CD4-positive, alpha-beta T cell (primary cell): ENCODE measurements at places on chromosomes 11 and 22.

GRCh38 chr11:117488996-117489952 is 161.6 kb downstream of the CEP164 start:
- no peak for DNase-seq

DNA sequence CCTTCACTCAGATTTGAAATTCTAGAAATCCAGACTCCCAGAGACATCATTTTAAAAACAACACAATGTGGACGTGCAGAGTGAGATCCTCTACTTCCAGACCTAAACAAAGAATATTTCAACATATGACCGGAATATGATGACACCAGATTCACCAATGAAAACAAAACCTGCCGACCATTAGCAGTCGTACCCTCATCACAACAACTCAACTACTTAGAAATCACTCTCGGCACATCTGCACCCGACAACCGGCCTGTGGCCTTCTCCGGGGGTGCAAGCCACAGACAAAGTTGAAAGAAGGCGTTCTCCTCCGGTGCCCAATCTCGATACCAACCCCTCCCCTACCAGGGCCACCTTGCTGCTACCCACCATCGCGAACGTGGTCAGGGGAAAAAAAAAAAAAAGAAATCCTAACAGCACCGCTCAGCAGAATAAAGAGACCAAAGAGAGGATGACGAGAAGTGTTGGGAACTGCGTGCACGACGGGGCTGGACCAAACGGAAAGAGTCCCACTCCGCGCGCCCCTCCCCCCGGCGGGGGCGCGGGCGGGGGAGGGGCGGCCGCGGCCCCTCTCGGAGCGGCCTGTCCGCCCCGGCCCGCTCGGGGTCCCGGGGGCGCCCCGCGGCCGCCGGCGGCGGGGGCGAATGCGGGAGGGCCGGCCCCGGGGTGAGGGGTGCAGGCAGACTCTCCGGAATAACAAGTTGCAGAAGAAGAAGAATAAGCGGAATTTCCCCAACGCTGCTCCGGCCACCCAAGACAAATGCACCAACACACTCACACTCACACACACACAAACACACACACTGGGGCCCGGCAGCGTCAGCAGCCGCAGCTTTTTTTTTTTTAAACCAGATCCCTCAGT is 1.7 kb downstream of the PHF21A start:
- DNase-seq = peak; percentile 61

DNA sequence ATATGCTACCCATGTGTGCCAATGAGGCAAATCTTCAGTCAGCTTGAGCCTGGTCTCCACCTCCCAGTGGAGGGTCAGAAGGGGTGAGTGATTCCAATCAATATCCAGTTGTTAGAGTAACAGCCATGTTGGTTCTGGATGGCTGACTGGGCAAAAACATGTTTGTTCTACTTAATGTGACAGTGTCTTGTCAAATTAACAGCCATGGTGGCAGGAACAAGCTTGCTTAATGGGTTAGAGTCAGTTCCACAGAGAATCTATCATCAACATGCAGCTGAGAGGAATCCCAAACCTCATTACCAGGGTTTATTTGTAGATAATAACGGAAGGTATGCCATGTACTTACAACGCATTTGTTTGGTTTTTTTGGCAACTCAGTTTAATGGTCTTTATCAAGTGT is 133.2 kb downstream of the SLC17A6 start:
- no peak for DNase-seq

- no peak for DNase-seq
Observed at GRCh38 chr11:86874304-86875056, 74.1 kb downstream of the PRSS23 start.

DNA sequence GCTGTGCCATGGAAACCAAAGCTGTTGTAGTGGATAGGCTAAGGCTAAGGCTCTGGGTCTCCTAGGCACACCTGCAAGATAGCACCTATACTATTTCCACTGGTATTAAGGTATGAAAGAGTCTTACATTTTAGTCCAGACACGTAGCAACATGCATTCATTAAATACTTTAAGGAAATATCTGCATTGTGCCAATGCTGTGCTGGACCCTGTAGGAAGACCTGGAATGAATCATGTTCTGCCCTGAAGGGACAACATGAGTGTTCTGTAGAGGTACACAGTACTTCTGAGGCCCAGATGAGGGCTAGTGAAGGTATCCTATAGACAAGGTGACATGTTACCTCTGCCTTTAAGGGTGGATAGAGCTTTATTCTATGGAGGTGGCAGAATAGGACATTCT is 35.2 kb upstream of the RRM1 start:
- DNase-seq = no peak

- DNase-seq = no peak
Observed at GRCh38 chr11:77370217-77370616, 68.7 kb upstream of the GDPD4 start.

- DNase-seq = no peak
Observed at GRCh38 chr11:61345170-61345610, 12.2 kb downstream of the TKFC start.

- DNase-seq = no peak
Observed at GRCh38 chr11:15539645-15540044, 424.9 kb downstream of the INSC start.

DNA sequence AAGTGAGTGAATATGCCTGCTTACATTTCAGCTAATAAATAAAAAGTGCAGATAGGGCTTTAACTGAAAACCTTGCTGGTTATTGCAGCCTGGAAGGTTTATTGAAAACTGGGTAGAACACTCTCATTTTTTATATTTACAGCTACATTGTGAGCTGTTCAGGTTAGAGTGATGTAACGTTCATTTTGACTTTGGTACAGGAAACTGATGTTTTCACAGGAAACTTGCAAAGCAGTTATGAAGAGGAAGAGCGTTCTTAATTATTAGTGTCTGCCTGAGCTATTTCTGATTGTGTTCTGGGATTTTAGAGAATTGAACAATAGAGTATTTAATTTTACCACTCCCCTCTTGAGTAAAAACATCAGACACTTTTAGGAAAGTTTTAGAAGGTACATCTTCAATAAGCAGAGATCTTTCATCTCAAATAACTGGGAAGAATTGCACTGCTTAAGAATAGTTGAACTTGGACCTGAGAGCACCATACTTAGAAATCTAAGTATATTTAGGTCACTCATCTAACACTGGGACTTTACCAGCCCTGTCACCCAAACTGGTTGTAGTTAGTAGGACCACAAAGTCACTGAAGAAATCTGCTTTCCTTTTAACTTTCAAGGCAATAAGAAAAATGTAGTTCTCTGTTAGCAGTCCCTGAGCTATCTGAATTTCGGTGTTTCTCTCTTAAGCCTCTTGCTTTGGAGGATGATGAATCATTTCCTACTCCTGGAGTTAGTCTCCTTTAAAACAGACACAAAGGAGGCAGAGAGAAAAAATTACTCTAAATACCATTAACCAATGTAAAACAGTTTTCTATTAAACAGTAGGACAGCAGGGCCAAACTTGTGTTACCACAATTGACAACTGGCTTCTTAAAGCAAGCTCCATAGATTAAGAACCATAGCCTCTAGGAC is 128.6 kb upstream of the DDI1 start:
- DNase-seq = no peak

DNA sequence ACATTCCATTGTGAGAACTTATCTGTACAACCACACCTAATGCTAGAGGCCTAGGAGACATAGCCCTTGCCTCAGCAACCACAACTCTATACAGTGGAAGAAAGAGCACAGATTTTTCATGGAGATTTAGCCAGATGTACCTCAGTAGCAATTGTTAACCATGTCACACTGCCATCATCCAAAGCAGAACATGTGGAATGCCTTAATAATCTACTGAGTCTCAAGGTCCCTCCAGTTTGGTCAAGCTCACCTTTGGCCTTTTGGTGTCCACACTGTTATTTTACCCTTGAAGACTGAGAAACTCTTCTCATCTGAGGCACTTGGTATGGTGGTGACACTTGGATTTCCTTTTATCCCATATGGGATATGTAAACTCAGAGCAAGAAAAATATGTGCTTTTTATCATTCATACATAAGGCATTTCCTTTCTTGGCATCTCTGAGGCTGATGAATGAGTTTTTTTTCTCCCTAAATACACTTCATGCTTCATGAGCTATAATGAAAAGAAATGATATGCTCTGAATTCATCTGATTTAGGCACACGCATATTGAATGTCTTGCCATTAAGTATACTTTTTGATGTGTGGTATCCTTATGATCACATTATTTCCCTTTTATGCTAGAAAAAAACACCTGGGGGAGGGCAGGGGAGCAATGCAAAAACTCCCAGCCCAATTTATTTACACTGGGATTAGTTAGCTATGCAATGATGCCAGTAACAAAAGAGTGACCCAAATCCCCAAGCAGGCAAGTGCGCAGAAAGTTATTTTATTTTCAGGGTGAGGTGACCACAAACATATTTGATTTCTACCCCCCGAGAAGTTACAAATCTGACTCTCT is 63.3 kb upstream of the ME3 start:
- DNase-seq = no peak

- no peak for DNase-seq
Observed at GRCh38 chr11:49213026-49213560, 4.7 kb upstream of the FOLH1 start.

- no peak for DNase-seq
Observed at GRCh38 chr11:86793307-86793706, 7.0 kb upstream of the PRSS23 start.

DNA sequence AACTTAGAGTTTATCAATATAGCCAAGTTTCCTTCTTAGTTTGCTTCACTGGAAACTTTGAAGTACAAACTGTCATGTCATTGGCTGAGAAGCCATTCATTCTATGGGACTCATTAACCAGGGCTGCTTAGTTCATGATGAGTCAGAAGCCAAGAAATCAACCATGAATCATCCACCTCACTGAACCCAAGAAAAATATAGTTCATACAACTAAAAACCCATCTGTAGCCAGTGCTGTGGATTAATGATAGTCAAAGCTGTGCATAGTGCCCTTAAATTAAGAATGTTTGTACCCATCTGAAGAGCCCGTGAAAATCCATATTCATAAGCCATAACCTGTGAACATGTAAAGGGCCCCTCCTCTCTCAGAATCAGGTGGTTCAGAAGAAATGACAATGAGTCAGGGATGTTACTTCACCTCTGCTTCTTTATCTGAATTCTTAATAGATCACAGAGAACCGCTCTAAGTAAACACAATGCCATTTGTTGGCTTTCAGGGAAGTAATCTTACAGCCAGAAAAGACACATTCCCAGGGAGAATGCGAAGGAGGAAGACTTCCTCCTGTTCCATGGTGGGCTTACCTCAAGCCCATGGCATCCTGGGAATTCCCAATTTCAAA is 25.4 kb downstream of the MMP20 start:
- DNase-seq = peak; percentile 35

- DNase-seq = no peak
Observed at GRCh38 chr11:86990515-86990914, 35.3 kb upstream of the FZD4 start.

DNA sequence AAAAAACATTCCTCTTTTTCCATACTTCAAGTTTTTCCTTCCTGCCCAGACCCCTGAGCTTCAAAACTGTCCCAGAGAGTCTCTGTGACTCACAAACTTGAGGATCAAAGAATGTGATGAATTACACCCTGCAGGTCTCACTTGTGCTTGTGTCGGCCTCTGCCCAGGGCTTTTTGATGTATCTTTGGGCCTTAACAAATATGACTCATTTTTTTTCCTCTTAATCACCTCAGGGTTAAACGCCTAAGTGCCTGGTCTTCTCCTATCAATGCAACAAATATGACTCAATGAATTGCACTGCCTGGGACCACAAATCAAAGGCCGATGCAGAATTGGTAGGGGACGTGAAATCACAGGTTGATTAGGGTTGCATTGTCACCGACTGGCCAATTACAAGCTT is 267.7 kb downstream of the LARGE1 start:
- no peak for DNase-seq

GRCh38 chr22:50313600-50313999 is 6.2 kb upstream of the PLXNB2 start:
- no peak for DNase-seq

GRCh38 chr11:64518928-64519327 is 72.1 kb upstream of the SLC22A12 start:
- no peak for DNase-seq

- no peak for DNase-seq
Observed at GRCh38 chr22:48475661-48476345, 1351.9 kb downstream of the BRD1 start.

DNA sequence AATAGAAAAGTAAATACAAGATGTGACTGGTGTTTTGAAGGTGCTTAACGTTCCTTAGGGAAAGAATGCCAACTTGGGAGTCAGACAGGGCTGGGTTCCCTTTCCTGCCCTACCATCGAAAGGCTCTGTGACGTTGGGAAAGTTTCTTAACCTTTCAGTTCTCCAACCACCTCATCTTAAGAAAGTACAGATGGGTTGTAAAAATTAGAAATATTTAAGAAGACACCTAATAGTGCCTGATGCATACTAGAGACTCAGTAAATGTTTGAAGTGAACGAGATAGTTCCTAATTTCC is 1.1 kb downstream of the GTPBP1 start:
- no peak for DNase-seq

DNA sequence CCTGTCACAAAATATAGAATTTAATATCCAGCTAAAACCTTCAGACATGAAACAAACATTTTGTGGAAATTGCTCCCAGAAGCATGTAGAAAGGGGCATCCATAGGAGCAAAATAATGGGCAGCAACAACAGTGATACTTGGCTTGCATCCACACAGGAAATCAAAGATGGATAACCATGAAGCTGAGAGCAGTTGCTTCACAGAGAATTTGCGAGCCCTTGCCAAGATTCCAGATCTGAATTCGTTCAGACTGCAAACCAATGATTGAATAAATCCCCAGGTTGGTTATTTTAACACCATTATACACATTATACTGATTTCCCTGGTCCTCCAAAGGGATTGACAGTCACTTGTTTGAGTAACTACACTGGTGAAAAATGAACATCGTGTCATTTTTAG is 15.6 kb upstream of the OR51L1 start:
- no peak for DNase-seq

DNA sequence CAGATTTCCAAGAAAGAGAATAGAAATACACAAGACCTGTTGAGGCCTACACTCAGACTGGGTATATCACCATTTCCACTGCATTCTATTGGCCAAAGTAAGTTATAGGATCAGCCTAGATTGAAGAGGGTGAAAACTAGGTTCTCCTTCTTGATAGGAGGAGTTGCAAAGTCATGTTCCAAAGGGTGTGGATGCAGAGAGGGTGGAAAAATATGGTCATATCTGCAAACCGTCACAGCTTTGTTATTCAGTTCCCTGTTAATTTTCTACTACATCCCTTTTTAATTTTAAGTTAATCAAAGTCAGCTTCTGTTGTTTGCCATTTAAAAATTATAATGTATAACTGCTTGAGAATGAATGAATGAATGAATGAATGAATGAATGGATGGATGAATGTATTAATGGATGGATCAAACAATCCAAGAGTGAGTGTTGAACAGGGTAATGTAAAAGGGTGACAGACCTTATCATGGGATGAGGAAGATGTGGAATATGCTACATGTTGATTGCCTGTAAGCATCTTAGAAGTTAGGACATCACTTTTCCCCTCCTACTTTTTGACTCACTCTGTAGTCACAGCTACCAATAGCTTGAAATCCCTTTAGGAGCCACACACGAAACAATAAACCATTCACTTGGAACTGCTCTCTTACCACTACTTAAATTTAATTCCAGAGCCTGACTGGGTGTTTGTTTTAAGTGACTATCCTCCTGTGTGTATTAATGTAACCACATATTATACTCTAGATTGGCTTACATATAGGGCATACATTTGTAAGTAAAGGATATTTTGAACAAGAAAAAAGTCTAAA is 121.5 kb downstream of the CCDC34 start:
- DNase-seq = no peak
